T-helper 1 cell (primary cell): ENCODE measurements at places on chromosomes 1 and 21.

DNA sequence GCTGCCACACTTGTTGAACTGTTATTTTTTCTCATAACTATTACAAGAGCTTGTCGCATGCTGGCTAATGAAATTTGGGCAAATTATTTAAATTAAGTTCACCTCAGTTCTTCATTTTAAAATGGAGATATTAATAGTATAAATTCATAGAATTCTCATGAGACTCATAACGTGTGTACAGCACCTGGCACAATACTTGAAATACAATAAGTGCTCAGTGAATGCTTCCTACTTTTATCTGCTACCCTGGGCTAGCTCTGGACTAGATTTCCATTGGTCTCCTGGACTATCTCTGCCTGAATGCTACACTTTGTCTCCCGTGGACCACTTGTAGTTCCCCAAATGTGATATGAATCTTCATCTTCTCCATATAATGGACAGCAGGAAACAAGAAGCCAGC is 919 bp downstream of the SLAMF6 start:
- no peak for DNase-seq

DNA sequence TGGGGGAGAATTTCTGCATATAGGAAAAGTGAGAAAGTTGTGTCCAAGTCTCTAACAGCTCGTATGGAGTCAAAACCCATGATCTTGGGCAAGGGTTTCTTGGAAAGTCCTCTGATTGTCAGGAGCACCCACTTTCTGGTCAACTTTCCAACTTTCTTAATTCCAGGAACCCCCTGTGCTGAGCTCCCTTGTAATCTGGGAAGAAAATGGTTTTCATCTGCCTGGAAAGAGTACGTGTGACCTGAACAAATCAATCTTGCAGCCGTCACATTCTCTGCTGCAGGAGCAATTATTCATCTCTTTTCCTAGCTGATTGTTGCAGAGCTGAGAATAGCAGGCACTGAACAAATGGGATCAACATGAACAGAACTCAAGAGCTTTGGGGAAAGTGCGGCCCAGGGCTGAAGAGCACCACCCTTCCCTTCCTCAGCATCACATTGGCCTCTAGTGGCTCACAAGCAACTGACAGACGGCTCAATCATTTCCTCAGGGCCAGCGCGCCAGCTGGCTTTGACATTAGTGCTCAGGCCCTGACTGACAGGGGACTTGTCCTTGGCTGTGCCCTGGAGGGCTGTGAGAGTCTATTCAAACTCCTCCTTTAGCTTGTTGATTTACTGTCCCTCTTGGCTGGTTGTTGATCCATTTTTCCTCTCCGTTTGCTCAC is 295.2 kb downstream of the HLX start:
- DNase-seq, result no peak

DNA sequence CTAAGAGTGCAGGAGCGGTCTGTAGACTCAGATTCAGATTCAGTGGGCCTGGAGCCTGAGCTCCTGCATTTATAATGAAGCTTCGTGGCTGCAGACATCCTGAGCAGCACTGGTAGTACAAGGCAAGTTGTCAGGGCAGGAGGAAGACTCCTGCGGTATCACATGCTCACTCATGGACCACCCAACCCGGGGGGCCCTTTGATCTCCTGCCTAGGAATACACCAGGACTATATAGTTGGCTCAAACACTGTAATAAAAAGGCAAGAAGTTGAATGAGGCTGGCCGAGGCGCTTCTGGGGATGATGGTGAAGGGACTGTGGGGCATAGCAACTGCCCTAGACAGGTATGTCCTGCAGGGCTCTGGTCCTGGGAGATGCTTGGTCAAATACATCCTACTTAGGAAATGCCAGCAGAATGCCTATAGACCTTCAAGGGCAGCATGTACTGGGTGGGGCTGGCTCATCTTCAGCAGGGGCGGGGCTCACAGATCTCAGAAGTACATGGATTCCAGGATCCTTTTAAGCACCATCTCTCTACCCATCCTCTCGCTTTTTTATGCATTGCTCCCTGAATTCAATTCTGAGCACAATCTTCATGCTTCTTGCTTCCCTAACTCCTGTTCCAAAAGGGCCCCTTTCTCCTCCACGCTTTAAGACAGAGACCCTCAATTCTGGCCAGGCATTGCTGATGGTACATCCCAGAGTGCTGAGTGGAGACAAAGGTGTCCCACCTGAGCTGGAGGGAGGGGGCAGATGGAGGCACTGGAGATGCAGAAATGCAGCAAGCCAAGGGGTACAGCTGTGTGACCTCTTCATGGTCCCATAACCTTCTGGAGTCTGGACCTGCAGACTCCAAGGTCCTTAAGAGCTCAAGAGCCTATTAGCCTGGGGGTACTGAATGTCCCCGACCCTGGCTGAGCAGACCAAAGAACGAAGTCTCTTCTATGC is 2.1 kb upstream of the RAP1GAP start:
- DNase-seq, result no peak

DNA sequence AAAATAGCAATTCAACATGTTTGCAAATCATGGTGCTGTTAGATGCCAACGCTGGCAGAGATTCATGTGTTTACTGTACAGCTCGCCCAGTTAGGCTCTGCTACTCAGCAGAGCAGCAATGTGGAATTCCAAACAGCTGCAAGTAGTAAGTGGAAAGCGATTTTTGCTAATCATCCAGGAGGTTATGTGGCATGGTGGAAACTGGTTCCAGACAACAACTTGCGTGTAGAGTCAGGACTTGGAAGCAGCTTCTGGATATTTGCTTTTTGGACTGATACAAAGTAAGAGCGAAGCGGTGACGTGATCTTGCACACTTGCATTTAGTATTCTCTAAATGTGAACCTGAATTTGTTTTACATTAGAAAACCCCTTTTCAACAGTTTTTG is 27.1 kb upstream of the HHAT start:
- DNase-seq, result no peak

DNA sequence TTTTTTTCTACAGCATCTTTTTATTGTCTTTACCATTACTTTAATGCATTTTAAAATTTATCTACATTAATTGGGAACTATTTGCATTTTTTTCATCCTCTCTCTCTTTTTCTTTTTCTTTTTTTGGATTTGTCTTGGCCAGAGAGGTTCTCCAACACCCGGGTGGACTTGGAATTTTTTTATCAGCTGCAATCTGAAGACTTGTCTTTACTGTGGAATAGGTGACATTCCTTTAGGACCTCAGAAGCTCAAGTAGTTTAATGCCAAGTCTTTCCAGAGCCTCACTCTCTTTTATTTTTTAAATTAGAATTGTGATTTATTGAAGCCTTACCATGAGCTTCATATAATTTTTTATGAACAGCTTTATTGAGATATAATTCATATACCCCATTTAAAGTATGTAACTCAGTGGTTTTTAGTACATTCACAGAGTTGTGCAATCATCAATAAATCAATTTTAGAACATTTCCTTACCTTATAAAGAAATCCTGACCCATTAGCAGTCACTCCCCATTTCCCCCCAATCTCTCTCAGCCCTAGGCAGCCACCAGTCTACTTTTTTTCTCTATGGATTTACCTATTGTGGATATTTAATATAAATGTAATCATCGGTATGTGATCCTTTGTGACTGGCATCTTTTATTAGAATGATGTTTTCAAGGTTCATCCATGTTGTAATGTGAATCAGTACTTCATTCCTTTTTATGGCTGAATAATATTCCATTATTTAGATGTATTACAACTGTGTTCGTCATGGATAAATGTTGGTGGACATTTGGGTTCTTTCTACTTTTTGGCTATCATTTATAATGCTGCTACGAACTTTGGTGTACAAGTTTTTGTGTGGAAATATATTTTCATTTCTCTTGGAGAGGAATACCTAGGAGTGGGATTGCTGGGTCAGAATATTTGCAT is 6.2 kb downstream of the TUFT1 start:
- DNase-seq, result no peak

DNA sequence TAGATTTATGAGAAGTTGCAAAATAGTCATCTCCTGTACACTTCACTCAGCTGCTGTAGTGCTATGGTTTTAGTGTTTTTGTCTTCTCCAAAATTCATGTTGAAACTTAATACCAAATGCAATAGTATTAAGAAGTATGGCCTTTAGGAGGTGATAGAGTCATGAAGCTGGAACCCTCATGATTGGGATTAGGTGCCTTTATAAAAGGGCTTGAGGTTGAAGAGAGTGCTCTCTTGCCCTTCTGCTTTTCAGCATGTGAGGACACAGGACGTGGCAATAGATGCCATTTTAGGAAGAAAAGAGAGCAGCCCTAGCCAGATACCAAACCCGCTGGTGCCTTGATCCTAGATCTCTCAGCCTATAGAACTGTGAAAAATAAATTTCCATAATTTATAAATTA is 87.6 kb downstream of the CTH start:
- no peak for DNase-seq

DNA sequence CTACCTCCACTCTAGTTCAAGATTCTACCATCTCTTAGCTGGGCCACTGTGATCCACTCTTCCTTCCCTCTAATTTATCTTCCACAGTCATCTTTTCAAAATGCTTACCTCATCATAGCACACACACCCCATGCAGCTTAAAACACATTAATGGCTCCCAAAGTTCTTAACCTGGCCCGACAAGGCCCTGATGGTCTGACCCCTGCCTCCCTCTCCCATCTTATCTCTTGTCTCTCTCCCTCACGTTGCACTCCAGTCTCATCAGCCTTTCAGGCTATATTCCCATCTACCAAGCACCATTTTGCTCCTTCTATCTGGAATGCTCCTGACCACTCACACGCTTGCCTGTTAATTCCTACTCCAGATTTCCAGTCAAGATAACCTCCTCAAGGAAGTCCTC is 2.5 kb upstream of the ZBTB8A start:
- no peak for DNase-seq

- DNase-seq, result no peak
These were observed 9.4 kb downstream of the TMEM35B start for GRCh38 chr1:34975771-34976170.

GRCh38 chr1:178254433-178254832 is 160.5 kb downstream of the RASAL2 start:
- no peak for DNase-seq

DNA sequence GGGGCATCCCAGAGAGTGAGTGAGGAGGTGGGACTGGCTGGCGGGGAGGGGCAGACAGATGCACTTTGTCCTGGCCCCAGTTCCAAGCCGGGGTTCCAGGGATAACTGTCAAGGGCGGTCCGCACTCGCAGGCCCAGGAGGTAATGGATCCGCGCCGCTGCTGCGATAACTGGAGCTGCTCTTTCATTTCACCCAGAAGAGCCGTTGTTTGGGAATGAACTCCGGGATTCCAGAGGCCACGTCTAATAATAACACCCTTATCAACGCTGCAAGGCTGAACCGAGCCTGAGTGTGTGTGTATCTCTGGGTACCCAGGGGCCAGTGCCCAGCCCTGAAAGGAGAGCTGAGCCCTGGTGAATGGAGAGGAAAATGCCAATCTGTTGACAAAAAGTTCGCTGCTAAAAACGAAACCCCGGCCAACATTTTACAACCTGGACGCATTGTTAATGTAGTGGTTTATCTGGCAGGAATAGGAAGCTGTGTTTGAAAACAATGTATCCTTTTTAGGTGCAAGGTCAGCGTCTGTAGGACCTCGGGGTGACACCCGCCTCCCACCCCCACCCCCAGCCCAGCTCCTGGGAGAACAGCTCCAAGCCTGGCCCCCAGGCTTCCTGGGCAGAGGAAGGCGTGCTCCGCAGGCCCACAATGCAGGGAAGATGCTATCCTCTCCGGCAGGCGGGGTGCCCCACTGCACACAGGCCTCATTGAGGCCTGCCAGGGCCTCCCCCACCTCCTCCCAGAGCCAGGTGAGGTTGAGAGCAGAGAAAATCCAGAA is 119.7 kb downstream of the PROX1 start:
- no peak for DNase-seq
